ENCODE measurements at places on chromosomes 5 and 9.

GRCh38 chr9:89826186-89826585, 221.4 kb downstream of the GADD45G start:
- no peak for DNase-seq

DNA sequence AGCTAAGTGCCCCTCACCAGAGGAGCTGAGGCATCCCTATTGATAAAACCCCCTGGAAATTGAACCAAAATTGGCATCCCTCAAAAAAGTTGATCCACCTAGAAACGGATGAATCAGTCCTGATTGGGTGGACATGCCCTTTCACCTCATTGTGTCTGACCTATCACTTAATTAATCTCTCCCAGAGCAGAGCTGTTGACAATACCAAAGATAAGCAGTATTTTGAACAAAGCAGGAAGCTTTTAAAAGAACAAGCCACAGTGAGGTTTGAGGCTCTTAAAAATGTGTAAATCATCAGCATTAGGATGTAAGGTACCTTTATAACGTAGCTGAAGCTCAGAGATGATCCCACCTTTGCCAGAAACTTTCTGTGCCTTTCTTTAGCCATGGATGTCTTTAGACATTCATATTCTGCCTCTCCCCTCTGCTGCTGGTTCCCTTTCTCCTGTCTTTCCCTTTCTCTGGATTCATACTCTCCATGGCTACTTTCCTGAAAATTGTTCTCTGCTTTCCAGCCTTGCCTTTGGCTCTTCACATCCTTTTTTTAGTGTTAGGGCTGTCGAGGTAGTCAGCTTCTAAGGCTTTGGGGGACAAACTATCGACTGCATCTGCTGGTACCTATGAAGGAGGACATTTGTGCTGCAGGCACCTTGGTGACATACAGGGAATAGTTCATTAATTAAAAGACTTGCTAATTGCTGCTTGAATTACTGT, 7.8 kb upstream of the LHX2 start:
- DNase-seq, result no peak

- no peak for DNase-seq
Measured at GRCh38 chr5:40033411-40033810, 608.6 kb upstream of the DAB2 start.

GRCh38 chr9:117782931-117783788, 79.0 kb downstream of the TLR4 start:
- no peak for DNase-seq

DNA sequence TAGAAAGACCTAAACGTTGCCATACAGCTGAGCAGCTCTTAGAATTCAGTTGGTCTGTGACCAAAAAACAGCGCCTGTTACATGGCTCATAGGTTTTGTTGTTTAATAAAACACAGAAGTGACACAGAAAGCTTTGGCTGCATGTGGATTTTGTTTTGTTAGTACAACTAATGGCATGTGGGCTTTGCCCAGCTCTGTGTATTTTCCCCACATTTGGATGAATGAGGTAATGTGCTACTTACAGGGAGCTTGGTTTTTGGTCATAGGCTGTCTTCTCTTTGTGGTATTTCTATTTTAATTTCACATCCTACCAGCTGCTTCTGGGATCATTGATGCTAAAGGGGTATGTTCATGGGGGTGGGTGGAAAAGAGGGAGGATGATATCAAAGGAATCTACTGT, 37.0 kb upstream of the POU4F3 start:
- no peak for DNase-seq

GRCh38 chr5:169416583-169417196, 115.8 kb upstream of the SLIT3 start:
- no peak for DNase-seq

GRCh38 chr5:168186289-168187074, 105.0 kb upstream of the WWC1 start:
- no peak for DNase-seq

GRCh38 chr5:119037496-119038215, 33.2 kb upstream of the DMXL1 start:
- DNase-seq, result no peak
